Kidney (tissue), 22 donors: ENCODE measurements at places on chromosomes 1 and 21. TPM values are rescaled to one million over a fixed set of nuclear protein-coding genes. Genes with fewer than 3 reads are reported as not detected.

GRCh38 chr21:36927719-36928117 lies 38.8 kb downstream of the HLCS start:
- peak; percentile 85 for DNase-seq
- no peaks in the 10 kb centered on the region for H3K4me1 ChIP-seq
- peaks cover 2% of the 10 kb centered on the region for H3K36me3 ChIP-seq
- no peak overlapping the region for H3K4me3 ChIP-seq

- H3K4me3 ChIP-seq: no peak overlapping the region
- no peaks in the 10 kb centered on the region for H3K27me3 ChIP-seq
- H3K4me1 ChIP-seq: no peaks in the 10 kb centered on the region
- H3K36me3 ChIP-seq: no peaks in the 10 kb centered on the region
- H3K27ac ChIP-seq: no peak overlapping the region
- no peak for DNase-seq
These were observed 21.8 kb downstream of the LURAP1 start for GRCh38 chr1:46224966-46225365.

Gene VWA5B1
- total RNA-seq: 1.4 TPM

Gene SMCP
- not detected for total RNA-seq

DNA sequence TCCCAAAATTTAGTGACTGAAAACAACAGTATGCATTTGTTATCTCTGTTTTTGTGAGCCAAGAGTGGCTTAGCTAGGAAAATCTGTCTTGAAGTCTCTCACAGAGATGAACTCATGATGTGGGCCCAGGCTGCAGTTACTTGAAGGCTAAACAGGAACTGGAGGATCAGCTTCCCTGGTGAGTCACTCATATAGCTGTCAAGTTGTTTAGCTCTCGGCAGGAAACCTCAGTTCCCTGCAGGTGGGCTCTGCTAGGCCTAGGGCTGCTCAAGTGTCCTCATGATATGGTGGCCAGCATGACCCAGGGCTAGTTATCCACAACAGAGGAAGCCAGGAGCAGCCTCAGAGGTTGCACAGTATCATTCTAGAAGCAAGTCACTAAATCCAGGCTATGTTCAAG lies 30.2 kb upstream of the DDX59 start:
- no peaks in the 10 kb centered on the region for H3K4me1 ChIP-seq
- DNase-seq: no peak
- H3K36me3 ChIP-seq: no peaks in the 10 kb centered on the region
- no peaks in the 10 kb centered on the region for H3K27me3 ChIP-seq
- H3K4me3 ChIP-seq: no peak overlapping the region
